Activated CD4-positive, alpha-beta T cell treated with anti-CD3 and anti-CD28 coated beads, Interleukin-2, Interleukin-4, amounts not matched to agents 100 ng/mL and 50 ng/mL, durations not matched to agents 16 hours and 8 hours (primary cell): ENCODE measurements at places on chromosomes 5 and 9.

DNA sequence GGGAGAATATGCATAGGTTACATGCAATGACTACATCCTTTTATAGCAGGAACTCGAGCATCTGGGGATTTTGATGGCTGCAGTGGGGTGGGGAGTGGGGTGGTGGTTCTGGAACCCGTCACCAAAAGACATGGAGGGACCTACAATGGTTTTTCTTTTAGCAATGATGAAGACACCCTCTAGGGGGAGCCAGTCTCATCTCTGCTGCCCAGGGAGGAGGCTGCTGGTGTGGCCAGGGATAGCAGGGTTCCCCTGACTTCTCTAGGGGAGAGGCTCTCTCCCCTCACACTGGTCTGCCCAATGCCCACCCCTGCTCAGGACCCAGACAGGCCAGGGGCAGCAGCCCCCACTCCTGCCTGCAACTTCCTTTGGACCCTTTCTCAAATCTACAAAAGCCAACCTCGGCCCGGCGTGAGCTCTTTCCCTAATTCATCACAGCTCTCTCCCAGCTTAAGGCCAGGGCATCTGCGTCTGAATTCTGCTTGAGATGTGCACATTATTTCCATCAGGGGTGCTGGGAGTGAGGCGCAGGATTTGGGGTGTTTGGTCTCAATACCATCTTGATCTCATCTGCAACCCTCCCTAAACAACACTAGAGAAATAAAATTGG is 73.6 kb upstream of the RETREG1 start:
- peak; percentile 48 for DNase-seq

DNA sequence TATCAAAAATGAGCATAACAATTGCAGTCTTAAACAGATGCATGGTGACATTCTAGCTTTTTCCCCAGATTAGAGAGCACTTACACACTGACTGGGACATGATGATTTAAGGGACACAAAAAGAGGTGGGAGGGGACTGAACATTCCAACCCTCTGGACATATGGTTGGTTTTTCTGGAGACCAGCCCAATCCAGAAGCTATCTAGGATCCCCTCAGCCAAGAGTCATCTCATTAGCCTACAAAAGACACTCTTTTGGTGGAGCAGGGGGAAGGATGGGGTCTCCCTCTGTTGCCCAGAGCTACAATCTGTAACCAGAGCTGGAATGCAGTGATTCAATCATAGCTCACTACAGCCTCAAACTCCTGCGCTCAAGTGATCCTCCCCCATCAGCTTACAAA is 97.3 kb upstream of the IQGAP2 start:
- DNase-seq = no peak

GRCh38 chr5:75616971-75617621 is 5.8 kb downstream of the ANKDD1B start:
- no peak for DNase-seq

DNA sequence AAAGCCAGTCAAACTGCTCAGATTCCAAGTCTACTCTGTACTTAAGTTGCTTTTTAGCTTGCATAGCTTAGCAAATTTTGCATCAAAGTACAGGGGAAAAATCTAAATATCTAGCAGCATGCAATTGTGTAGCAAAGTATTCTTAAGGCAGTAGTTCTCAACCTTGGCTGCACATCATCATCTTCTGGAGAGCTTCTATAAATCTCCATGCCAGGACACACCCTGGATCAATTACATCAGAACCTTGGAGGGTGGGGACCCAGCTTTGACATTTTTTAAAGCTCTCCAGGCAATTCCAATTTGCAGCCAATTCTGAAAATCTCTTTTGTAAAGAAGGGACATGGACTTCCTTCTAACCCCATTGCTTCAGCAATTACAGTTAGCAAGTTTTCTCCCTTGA is 187.5 kb downstream of the SNCAIP start:
- no peak for DNase-seq

DNA sequence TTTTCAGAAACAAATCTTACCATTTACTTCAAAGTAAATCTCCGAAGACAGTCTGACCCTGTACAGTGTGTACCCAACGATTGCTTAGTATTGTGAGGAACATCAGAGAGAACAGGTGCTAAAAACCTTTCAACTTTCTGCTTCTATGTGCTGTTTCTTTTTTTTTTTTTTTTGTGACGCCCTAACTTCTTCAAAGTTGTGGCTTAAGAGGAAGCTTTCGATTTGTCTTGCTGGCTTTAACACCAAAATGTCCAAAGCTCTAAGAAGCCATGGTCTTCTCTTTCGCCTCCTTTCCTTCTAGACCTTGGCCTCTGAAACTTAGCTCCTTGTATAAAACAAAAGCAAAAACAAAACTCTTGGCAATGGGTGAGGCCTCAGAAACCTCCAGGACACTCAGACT is 1.2 kb downstream of the TNFSF8 start:
- no peak for DNase-seq

- no peak for DNase-seq
Measured at GRCh38 chr9:71929791-71930440, 18.5 kb downstream of the C9orf85 start.

GRCh38 chr9:14993901-14994554 is 83.8 kb upstream of the FREM1 start:
- peak; percentile 23 for DNase-seq

DNA sequence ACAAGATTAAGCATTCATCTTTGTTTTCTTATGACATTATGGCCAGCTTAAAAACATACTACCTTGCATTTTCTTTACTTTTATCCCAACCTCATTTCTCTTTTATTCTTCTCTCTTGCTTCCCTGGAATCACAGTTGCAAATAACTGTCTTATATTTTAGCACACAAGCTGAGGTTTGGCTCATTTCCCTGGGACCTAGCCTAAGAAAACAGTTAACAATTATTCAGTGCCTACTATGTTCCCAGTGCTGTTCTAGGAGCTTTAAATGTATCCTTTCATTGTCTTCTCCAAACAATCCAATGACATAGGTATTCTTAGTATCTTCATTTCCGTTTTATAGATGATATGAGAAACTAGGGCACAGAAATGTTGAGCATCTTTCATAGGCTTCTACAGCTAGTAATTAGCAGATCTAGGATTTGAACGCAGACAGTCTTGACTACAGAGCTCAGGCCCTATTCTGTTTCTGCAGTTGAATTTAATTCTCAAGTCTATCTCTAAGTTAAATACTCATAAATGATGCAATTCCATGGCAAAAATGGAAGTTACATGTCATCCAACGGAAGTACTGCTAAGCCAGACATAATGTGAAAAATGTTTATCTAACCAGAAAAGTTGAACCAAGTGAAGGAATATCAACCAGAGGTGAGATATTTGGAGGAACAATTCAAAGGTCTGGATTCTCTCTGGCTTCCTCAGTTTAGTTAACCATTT is 52.3 kb upstream of the MTAP start:
- DNase-seq = no peak
